ENCODE measurements at places on chromosomes 6 and 20. TPM values are rescaled to one million over a fixed set of nuclear protein-coding genes. Genes with fewer than 3 reads are reported as not detected.

PACRG gene
- 0.17 TPM for total RNA-seq

CRISP3 gene
- total RNA-seq: not detected

F13A1 gene
- total RNA-seq: not detected

MYMX gene
- total RNA-seq: 0.23 TPM

CCDC170 gene
- total RNA-seq: not detected

UNC5CL gene
- 0.14 TPM for total RNA-seq

IL20RA gene
- 0.79 TPM for total RNA-seq

KPNA5 gene
- 16.1 TPM for total RNA-seq

BPI gene
- total RNA-seq: not detected

RIPPLY2 gene
- total RNA-seq: not detected

KIAA0408 gene
- total RNA-seq: not detected

ANKRD66 gene
- not detected for total RNA-seq

B3GAT2 gene
- total RNA-seq: not detected

IL17A gene
- total RNA-seq: not detected

SAPCD1 gene
- total RNA-seq: 2.4 TPM

WFDC8 gene
- total RNA-seq: not detected

THBS2 gene
- total RNA-seq: 2.0 TPM

OPRM1 gene
- total RNA-seq: not detected

PTCRA gene
- total RNA-seq: not detected

RALGAPA2 gene
- 76.6 TPM for total RNA-seq

GRCh38 chr6:3291987-3292386 lies 33.2 kb downstream of the PSMG4 start:
- DNase-seq: peak; percentile 19

- no peak for DNase-seq
These were observed 8.5 kb downstream of the CNPY3 start for GRCh38 chr6:42937548-42938427.

DNA sequence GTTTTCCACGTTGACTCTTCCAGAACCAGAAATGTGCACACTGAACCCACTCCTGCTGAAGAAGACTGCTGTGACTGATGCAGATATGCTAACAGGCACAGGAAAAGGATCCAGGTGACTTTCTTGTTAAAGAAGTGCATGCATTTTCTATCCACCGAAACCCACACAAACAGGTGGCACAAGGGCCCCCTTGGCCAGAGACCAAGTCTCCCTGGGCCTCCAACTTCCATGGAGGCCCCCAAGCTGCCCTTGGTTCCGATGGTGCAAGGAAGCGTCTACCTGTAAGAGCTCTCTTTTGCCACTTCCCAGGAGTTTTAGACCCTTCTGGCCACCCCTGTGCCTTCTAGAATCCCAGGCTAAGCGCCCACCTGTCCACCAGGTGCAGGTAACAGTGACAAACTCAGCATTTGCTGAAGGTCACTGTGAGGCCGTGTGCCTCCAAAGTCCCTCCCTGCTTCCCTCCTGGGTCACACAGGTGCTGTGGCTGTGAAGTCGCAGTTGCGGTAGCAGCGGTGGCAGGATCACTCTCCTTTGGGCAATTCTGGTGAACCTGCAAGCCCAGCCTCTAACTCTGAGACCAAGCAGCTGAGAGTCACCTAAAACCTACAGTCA lies 134.8 kb downstream of the PXDC1 start:
- no peak for DNase-seq

DNA sequence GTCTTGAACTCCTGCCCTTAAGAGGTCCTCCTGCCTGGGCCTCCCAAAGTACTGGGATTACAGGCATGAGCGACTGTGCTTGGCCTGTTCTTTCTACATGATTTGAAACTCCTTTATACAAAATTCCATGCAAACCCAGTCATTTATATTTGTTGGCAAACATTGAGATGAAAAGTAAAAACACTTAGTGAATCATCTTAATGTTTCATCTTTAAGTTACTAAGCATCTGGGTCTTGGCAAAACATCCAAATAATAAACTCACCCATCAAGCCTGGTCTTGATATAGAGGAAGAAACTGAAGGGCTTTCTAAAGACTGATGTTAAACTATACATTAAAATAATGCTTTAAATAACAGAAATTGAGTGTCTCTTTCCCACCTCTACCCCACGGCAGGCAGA lies 95.1 kb downstream of the FUT9 start:
- no peak for DNase-seq

GRCh38 chr6:42714098-42714761 lies 8.2 kb downstream of the PRPH2 start:
- peak; percentile 47 for DNase-seq

DNA sequence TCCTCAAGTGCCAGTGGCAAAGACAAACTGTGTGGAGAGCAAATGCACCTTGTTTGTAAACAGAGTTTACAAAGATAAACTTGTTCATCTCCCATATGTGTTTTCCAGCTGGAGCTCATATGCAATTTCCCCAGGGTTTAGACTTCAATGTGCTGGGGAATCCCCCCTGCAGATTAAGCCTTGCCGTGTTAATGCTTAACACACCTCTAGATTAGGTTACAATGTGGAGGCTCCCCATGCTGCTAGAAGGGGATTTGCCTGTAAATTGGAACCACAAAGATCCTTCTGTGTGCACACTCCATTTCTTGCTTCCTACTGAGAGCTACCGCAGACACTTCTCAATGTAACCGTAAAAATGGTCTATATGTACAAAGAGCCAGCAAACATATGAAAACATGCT lies 263.1 kb downstream of the TBX18 start:
- no peak for DNase-seq

GRCh38 chr6:46789434-46790354 lies 3.5 kb upstream of the MEP1A start:
- no peak for DNase-seq

- DNase-seq: no peak
These were observed 773.9 kb upstream of the MMS22L start for GRCh38 chr6:98056955-98057354.

- no peak for DNase-seq
These were observed 12.0 kb downstream of the XRN2 start for GRCh38 chr20:21315138-21315537.

- DNase-seq: no peak
These were observed 12.1 kb upstream of the RAB5IF start for GRCh38 chr20:36593347-36593929.

DNA sequence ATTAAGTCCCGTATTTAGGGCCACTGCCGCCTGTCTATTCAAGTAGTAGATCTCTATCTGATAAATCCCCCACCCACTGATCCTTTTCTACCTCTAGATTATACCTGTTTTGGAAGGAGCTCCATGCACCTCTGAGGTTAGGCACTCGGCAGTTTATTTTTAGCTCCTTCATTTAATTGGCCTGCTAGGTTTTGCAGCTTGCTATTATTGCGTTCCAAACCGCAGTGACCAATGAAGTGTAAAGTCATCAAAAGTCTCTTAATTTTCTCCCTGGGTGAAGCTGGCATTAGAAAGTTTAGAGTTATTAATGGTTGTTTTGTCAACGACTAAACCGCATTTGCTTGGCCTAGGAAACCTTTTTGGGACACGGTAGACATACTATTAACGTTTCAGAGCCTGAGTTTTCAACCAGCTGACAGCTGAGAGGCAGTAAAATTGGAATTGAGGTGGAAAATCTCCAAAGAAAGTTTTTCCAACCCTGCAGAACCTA lies 60.0 kb downstream of the RFPL4B start:
- no peak for DNase-seq

DNA sequence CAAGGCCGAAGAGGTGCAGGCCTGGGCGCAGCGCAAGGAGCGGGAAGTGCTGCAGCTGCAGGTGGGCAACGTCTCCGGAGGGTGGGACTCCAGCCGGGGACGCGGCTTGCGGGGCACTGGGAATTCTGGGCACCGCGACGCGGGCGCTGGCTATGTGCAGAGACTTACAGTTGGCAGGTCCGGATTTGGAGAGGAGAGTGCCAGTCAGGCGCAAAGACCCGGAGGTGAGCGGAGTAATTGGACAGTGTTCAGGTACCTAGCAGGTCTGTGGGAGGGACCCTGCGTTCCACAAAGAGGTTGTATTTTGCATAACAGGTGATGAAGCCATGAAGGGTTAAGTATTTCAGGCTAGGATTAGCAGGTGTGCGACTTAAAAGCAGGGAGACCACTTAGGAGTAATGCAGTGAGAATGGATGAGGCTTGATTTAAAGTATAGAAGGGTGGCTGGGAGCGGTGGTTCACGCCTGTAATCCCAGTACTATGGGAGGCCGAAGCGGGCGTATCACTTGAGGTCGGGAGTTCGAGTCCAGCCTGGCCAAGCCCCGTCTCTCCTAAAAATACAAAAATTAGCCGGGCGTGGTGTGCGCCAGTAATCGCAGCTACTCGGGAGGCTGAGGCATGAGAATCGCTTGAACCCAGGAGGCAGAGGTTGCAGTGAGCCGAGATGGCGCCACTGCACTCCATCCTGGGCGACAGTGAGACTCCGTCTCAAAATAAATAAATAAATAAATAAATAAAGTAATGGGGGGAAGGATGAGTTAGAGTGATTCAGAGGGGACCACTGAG lies 1.0 kb downstream of the MRPS26 start:
- DNase-seq: no peak

- DNase-seq: peak; percentile 30
These were observed 26.1 kb upstream of the FANCE start for GRCh38 chr6:35426074-35426473.

DNA sequence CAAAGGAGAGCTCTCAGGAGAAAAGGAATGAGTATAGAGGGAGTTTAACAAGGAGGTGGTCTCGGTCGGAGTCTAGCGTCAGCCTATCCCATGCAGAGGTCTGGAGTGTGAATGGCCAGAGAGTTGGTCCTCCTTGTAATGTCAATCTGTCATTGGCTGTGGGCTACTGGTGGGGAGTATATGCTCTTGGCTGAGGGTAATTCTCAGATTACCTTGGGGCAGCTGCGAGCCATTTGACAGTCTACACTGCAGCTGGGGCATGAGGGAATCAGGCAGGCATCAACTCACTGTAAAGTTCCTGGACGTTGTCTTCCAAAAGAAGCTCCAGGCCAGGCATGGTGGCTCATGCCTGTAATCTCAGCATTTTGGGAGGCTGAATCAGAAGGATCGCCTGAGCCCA lies 48.1 kb downstream of the EBF4 start:
- DNase-seq: no peak

- no peak for DNase-seq
These were observed 168.7 kb upstream of the LRFN2 start for GRCh38 chr6:40755749-40756452.

DNA sequence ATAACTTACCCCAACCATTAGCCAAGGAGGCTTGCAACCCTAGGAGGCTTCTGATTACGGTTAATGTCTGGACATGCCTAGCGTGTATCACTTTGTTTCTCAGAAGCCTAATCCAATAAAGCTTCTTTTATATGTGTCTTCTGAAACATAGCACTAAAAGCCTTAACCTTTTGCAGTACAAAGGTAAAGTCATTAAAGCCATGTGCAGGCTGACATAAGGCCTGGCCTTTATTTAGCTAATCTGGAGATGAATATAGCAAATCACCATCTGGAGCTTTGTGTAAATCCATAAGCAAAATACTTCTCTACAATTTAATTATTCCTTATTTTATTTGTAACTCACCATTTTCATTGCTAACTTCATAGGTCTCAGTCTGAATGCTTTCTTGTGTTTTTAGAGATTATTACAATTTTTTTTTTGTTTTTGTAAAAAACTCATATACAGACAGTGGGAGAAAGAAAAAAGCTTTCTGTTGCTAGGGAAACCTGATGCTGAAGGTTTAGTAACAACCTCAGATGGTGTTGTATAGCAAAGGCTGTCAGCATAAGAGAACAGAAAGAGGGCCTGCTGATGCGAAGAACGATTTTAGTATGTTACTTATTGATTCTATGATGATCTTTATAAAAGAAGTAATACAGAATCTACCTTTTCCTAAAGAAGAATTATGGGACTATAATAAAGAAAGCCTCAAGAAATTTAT lies at the start of gene EYS:
Gene EYS, minus strand, starts transcription at position 101 of the 701 bp plus-strand sequence. CDS start 211,816 bp downstream, outside the sequence.
- DNase-seq: no peak

DNA sequence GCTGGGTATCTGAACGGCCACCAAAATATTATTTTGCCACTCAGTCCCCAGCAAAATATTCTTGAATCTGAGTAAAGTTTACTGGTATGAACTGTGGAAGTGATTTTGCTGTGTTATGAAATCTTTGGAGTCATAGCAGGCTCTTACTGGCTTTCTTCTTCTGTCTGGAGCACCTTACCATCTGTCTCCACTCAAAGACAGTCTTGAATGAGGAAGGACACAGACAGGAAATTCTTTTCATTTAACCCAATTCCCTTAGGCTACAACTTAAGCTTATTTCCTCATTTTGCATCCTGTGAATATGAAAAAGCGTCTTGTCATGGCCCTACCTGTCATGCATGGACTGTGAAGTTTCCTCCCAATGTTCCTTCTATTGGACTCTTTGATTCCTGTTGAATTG lies 24.7 kb downstream of the FNDC1 start:
- no peak for DNase-seq

DNA sequence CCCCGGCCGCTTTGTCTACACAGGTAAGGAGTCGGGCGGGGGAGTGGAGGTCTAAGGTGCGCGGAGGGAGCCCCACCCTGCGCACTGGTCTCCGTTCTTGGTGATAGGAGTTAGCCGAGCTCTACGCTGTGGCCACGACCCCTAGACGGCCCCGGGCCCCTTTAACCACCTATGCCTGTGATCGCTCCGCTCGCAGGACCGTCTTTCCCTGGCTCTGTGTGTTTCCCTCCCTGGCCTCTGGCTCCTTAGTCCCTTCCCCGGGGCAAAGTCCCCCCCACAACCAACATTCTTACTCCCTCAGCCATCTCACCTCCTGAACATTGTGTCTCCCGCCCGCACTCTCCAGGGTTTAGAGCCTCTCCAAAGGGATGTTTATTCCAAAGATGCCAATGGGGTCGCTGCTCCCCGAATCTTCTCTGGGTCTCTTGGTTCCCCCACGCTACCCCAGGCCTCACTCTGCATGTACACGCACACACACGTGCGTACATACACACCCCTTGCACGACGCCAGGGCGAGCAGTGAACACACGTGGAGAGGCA lies 50.4 kb downstream of the CPXM1 start:
- DNase-seq: no peak
